ENCODE measurements at places on chromosomes 12 and 14.

DNA sequence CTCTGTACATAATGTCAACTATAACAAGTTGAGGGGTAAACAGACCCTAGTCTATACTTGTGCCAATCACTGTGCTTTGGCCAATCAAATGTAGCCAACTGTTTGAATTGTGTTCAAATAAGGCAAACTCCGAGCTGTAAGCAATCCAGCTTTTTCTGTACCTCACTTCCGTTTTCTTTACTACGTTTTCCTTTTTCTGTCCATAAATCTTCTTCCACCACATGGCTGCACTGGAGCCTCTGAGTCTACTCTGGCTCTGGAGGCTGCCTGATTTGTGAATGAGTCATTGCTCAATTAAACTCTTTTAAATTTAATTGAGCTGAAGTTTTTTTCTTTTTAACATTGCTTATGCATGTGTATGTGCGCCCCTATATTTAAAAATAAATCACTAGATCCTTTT is 29.7 kb downstream of the CLEC1A start:
- no peak for DNase-seq

- DNase-seq = no peak
These were observed 7.0 kb downstream of the PPP1R12A start for GRCh38 chr12:79927772-79928474.

GRCh38 chr14:51145246-51145645 is 50.3 kb upstream of the TRIM9 start:
- no peak for DNase-seq

DNA sequence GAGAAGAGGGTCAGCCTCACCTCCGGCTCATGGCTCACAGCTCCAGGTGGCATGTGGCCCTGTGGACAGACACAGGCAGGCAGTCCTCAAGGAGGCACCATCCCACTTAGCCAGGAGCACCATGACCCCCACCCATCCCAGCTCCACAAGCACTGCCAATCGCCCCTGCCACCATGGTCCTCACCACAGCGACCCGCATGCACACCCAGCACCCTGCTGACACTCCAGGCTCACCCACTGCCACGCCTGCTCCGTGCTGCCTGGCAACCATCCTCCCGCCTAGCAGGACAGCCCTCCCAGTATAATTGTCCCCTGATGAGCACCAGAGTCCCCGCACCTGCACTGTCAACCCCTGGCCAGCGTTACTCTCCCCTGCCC is 50.9 kb downstream of the TRPV4 start:
- DNase-seq = no peak

DNA sequence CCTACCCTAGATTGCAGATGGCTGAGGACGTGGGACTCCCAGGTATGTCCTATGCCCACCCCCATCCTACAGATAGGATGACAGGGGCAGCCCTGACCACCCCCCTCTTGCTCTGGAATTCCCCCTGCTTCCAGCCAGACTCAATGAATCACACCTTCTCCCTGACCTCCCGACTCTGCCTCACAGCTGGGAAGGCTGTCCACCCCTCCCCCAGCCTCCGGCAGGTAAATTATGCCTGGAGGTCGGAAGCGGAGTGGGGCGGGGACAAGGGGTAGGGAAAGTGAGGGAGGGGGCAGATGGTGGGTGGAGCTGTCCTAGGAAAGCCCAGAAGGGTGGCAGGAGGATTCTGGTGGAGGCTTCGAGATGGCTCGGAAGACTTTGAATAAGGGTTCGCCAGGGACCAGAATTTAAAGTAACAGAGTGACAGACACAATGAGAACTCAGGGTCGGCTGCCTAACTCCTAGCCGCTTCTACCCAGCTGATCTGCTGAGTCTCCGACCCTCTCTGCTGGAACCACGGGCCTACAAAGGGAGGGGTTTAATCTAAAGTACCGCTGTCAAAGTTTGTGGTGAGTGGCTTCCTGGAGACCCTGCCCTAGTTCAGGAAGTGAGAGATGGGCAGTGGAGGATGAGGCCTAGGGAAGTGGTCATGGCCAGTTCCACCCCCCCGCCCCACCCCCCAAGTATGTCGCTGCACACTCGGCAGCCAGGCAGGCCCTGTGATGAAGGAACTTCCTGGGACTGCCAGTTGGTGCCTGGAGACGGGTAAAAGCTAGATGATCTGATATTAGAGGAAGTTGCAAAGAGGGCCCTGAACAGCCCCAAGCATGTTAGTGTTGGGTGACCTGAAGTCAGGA is 4.2 kb downstream of the PLEKHG3 start:
- no peak for DNase-seq

DNA sequence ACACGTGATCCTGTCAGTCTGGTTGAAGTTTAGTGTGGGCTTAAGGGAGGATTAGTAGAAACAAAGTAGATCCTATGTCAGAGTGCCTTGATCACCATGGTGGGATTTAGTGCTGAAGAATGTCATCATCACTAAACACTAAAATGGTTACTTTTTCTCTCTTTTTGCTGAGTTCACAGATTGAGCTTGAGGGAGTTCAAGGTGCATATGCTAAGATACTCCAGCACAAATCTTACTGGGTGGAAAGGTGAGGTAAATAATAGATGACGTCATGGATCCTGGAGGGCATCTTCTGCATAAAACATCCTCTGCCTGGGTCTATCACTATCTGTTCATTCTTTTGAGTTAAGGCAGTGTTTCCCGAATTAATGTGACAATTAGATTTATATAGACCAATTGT is 4.9 kb downstream of the GALNT8 start:
- no peak for DNase-seq

GRCh38 chr14:74297986-74298385 is 4.7 kb downstream of the ABCD4 start:
- no peak for DNase-seq

GRCh38 chr14:70096866-70097265 is 91.9 kb downstream of the SLC8A3 start:
- DNase-seq = no peak

DNA sequence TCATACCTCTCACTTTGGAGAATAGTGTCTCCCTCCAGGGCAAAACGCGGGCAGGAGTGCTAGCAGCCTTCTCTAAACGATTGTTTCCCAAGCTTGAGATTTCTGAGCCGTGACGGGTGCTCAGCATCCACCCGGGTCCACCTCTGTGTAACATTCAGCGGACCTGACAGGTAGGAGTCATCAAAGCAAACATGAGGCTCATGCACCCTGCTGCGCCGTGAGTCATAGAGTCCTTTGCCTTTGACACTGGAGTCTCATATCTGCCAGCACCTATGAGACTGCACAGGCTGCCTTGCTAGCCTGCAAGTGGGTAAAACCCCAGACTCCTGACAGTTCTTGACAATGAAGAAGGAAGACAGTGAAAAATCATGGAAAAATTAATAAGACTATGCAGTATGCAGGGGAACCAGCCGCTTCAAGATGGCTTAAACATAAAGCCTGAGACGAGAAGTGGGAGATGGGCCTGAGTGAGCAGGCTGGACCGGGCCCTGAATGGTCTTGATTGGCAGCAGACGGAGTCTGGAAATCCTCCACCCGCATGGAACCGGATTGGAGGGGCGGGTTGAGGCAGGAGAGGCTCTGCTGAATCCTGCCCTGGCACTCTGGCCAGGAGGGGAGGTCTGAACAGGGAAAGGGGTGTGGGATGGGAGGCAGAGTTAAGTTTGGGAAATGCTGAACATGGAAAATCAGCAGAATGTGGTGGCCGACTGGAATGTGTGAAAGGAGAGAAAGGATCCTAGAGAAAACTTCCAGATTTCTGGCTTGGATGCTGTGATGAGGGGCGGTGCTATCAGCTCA is 54.2 kb downstream of the LGMN start:
- DNase-seq = no peak

- no peak for DNase-seq
These were observed 29.5 kb downstream of the SLC8B1 start for GRCh38 chr12:113305281-113305856.

- no peak for DNase-seq
These were observed 71.7 kb downstream of the SCN8A start for GRCh38 chr12:51662728-51663154.

- DNase-seq = no peak
These were observed 19.9 kb downstream of the FUT8 start for GRCh38 chr14:65432361-65432948.

DNA sequence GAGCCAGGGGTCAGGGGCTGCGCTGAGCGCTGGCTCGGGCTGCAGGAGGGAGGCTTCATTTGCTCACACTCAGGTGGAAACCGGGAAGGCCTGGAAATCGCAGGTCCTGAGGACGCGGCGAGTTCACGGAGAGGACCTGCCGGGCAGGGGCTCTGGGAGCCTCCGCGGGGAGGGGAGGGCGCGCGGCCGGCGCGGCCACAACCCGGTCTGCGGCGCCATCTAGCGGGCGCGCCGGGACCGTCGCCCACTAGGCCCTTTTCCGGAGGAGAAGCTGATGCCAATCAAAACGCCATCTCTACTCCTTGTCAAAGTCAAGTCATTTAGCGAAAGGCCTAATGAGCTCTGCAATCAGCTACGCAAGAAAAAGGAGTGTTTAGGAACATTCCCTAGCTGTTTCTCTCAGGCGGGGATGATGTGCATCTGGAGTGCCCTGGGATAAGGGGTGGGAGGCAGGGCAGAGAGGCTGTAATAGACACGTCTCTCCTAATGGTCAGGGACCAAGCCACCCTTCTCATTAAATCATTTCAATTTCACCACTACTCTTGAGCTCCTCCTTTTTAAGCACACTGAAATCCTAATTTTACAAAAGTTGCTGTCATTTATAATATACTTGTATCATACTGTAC is 885.8 kb upstream of the TMEM132C start:
- peak; percentile 34 for DNase-seq

- DNase-seq = no peak
These were observed 29.1 kb downstream of the BBOF1 start for GRCh38 chr14:74048281-74048680.

DNA sequence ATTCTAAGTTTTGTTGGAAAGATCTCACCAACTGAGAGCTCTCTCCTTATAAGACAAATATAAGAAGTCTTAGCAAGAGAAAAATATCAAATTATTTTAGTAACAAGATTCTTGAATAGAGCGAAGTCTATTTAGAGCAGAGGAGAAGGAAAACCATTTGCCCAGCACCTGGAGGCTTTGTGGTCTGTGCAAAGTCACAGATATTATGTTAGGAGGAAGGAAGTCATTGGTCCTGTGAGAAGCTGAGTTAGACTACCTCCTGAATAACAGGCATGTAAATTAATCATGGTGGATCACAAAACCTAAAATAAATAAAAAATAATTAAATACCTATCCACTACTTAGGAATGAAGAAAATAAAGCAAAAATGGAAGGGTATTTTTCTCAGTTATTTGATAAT is 38.4 kb upstream of the ATXN7L3B start:
- no peak for DNase-seq

DNA sequence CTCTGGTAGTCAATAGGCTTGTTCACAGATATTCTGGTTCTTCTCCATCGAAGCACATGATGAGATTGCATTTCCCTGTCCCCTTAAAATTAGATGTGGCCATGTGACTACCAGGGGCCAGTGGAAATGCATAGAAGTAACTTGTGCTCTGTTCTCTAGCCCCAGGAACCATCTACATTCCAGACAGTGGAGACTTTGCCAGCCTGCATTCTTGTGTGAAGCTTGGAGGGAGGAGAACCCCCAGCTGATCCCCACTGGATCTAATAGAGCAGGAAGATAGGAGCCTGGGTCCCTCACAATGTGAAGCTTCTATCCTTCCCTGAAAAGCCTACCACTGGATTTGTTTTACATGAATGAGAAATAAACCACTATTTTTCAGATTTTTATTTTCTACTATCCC is 130.1 kb downstream of the KITLG start:
- no peak for DNase-seq

- no peak for DNase-seq
These were observed 12.3 kb upstream of the PPFIBP1 start for GRCh38 chr12:27511723-27512045.

GRCh38 chr12:122371475-122372045 is 50.9 kb downstream of the CLIP1 start:
- DNase-seq = no peak

GRCh38 chr14:75941030-75941429 is 40.8 kb downstream of the TGFB3 start:
- DNase-seq = no peak

DNA sequence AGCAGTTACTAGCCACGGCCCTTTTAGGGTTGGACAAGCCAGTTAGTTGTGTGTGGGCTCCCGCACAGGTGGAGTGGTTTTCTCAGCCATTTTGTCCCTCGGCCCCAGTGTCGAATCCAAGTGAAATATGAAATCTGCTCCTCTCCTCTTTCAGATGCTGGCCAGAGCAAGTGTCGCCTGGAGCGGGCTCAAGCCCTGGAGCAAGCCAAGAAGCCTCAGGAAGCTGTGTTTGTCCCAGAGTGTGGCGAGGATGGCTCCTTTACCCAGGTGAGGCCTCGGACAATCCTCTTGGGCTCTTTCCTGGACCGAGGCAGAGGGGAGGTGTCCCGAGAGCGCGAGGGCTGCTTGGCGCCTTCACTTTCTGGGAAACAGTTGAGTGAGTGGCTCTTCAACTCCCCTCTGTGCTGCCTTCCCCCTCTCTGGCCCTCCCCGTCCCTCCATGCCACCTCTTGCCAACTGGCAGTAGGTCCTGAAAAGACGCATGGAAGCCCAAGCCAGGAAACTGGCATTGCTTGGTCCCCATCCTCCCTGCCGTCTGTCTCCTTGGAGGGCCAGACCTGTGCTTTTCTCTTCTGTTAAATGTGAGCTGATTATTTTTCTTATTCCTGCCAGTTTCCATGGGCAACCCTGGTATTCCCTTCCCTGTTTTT is 74.2 kb downstream of the SMOC1 start:
- DNase-seq = no peak

- DNase-seq = no peak
These were observed 21.4 kb downstream of the TEAD4 start for GRCh38 chr12:2980630-2981029.

- DNase-seq = no peak
These were observed 615.5 kb downstream of the SOX5 start for GRCh38 chr12:23333938-23334337.

- DNase-seq = no peak
These were observed 428.0 kb upstream of the TMTC1 start for GRCh38 chr12:30211743-30212142.

- DNase-seq = no peak
These were observed 785.2 kb downstream of the GALC start for GRCh38 chr14:87207756-87208155.

GRCh38 chr12:90940872-90941499 is 14.0 kb downstream of the CCER1 start:
- DNase-seq = no peak

DNA sequence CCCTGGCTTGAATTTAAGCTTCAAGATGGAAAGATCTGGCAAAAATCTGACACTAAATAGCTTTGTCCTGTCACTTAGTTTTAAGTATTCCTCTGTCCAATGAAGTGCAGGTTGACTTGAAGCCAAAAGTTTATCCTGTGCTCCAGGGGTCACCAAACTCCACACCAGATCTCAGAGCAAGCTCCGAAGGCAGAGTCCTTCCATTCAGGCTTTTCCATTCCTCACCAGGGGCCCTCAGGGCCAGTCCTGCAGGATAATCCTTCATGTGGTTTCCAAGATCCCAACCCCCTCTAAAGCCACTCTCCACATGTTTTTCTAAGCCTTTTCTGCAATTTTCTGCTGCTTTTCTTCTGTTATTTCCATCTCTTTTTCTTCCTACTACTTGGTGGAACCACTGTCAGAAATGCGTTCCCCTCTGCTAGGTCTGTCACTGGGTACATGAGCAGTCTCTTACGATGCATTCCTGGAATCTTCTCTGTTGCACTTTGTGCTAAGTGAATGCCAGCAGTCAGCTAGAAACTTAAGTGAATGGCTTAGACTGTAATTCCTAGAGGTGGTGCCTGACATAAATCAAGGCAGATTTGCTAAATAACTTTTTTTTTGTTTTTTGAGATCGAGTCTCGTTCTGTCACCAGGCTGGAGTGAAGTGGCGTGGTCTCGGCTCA is 251.4 kb downstream of the MSRB3 start:
- DNase-seq = no peak

Measured in NCI-H2107 (cell line).